ENCODE measurements at places on chromosomes 16 and 17.

DNA sequence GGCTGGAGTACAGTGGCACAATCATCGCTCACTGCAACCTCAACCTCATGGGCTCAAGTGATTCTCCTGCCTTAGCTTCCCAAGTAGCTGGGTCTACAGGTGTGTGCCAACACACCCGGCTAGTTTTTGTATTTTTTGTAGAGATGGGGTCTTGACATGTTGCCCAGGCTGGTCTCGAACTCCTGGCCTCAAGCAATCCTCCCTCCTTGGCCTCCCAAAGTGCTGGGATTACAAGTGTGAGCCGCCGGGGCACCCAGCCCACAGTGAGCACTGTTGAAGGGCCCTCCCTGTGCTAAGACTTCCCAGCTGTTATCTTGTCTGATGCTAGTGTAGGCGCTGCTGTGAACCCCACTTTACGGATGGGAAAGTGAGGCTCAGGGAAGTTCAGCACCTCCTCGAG lies 8.0 kb downstream of the CASKIN1 start:
- DNase-seq, result no peak

GRCh38 chr17:41803049-41804020 lies 8.4 kb downstream of the P3H4 start:
- no peak for DNase-seq

DNA sequence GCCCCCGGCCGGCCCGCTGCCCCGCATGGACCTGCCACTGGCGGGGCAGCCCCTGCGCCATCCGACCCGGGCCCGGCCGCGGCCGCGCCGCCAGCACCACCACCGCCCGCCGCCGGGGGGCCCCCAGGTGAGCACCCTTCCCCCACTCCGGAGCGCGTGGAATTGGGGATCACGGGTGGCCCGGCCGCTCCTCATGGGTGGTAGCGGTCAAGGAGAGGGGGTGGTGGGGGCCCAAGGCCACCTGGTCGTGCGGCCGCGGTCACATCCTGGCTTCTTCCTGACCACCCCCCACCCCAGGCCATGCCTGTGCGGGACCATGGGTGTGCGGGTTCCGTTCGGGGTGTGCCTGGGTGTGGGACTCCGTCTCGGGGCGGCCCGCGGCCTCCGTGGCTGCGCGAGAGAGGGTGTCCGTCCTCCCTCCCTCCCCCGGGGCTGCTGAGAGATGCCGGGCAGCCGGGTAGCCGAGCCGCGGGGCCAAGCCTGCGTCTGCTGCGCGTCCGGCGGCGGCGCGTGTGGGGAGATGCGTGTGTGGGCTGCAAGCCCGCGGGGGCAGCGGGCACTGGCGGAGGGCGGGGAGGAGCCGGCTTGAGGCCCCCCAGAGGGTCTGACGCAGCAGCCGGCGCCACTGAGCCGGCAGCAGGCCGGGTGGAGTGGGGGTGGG lies 6.8 kb downstream of the ACD start:
- DNase-seq, result no peak

DNA sequence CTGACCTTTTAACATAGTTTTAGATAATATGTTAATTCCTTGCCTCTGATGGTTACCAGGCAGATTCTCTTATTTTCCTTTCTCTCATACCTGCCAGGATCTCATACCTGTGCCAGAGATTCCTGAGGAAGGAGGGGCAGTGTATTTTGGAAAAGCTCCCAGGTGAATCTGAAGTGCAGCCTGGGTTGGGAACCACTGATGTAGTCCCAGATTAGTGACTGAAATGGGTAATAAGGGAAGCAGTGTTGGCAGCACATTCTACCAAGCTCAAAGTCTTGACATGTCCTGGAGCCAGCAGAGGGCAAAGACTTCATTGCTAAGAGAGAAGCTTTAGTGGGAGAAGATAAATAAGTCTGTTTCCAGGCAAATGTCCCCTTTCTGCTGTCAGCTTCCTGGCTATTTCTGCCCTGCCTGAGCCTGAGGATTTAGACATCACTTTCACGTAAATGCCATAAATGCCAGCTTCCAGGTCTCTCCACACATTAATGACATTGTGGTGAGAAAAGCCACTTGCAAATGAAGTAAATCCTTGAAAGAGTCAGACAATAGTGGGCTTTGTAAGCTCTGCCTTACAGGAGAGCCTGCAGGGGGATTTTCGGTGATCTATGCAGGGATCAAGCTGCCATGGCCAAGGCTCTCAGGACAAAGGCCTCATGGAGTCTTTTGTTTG lies 40.9 kb upstream of the C16orf78 start:
- DNase-seq, result no peak

DNA sequence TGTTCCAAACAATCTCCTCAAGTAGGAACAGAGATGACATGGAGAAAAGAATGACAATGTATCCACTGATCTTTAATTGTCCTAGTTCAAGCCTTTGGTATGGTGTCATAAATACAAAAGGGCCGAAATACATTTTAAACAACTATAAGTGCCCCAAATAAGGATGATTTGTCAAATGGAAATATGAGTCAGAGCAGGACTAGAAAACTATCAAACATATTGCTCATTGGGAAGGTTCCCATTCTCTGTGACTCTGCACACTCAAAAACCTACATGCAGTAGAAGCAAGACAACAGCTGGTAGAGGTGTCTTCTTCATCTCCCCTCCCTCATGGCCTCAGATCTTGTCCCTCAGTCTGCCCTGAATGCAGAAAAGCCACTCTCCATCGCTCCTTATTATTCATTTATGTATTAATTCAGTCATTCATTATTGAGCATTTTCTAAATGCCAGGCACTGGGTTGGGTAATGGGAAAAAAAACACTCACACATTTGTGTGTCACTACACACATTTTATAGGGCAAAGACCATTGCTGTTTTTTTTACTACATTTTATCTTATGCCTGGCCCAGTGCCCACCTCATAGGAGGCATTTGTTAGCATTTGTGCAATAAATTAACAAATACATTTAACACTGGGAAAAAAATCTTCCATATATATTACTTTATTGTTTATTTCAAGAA lies 10.1 kb downstream of the CA10 start:
- no peak for DNase-seq

DNA sequence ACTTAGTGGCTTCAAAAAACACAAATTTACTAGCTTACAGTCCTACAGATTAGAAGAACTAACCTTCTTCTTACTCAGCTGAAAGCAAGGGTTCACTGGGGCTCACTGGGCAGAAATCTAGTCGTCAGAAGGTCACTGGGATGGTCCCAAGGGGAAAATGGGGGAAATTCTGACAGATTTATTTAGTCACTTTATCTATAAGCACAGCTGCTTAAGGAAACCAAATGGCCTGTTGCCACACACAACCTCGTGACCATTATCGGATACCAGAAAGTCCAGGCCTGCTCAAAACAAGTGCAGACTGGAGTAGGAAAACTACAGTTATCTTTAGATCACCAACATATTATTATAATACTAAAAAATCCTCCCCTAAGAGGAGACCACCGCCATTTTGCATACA lies 374.6 kb upstream of the ASIC2 start:
- DNase-seq, result no peak

- DNase-seq, result no peak
These were observed 27.4 kb downstream of the IL21R start for GRCh38 chr16:27429330-27429871.

DNA sequence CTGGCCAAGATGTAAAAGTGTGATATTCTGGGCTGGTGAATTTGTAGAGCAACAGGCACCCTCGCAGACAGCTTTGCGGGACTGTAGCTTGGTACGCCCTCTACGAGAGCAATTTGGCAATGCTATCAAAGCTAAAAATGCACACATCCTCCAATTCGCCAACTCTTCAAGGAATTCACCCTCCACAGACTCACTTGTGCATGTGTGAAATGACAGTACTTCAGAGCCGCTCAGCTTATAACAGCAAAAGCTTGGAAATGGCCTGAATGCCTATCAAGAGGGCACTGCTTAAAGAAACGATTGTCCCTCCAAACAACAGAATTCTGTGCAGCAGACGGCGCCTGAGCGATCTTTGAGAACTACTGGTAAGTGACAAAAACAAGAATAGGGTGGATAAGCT lies 130.8 kb downstream of the SDK2 start:
- DNase-seq, result no peak

DNA sequence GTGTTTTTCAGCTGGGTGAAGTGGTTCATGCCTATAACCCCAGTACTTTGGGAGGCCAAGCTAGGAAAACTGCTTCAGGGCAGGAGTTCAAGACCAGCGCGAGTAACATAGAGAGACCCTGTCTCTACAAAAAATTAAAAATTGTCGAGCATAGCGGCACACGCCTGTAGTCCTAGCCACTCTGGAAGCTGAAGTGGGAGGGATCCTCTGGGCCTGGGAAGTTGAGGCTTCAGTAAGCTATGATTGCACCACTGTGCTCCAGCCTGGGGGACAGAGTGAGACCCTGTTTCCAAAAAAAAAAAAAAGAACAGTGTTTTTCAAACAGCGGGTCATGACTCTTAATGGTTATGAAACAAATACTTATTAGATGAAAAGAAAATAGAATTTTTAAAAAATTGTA lies 2.3 kb upstream of the CYTH1 start:
- DNase-seq, result no peak

DNA sequence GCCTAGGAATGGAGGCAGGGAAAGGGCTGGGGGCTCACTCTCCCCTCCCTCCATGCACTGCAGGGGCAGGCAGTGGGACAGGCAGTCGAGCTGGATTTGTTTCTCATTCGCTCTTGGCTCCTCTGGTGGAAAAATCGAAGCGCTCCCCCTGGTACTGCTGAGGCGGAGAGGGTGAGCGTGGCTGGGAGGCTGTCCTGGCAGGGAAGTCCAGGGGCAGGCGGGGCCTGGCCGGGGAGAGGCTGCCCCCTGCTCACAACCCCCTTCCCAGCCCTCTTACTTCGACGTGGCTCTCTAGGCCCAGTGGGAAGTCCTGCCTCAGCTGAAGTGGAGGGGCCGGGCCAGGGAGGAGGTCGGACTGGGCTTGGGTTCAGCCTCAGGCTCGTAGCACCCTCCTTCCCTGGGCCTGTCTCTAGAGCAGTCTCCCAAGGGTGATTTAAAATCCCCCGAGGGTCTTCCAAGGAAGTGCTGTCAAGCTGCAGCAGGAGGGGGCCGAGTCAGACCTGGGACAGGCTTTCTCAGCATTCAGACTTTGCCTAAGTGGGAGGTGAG lies 16.5 kb upstream of the TMEM92 start:
- DNase-seq, result no peak

Data from fibroblast of lung (primary cell).